ENCODE measurements at places on chromosomes 7 and 10. TPM values are rescaled to one million over a fixed set of nuclear protein-coding genes. Genes with fewer than 3 reads are reported as not detected.
A peak's percentile ranks its signal among the peaks of the same experiment; 100 is the strongest.

DNA sequence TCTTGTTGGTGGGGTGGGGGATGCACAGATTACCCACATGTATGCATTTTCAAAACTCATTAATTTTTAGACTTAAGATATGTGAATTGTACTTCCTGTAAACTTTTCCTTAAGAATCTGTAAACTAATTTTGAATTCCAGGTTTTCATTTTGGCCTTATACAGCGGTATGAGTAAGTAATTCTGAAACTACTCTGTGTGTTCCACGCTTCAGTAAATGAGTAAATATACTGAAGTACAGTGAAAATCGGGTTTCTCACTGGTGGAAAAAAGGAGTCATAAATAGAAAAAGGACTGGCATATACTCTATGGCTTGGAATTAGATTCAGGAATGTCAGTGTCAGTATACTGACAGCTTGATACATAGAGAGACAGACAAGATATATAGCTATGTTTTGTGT lies 72.8 kb downstream of the CTTNBP2 start:
- H3K4me1 ChIP-seq = no peaks in the 10 kb centered on the region
- no peak overlapping the region for H3K4me3 ChIP-seq
- H3K27ac ChIP-seq = no peak overlapping the region
- H3K36me3 ChIP-seq = no peaks in the 10 kb centered on the region
- DNase-seq = no peak

- H3K4me1 ChIP-seq = no peaks in the 10 kb centered on the region
- no peaks in the 10 kb centered on the region for H3K36me3 ChIP-seq
- H3K27me3 ChIP-seq = no peaks in the 10 kb centered on the region
- no peak for DNase-seq
- no peak overlapping the region for H3K27ac ChIP-seq
These were observed 76.6 kb downstream of the DGKB start for GRCh38 chr7:14825912-14826311.

COL26A1 gene
- total RNA-seq = 11.6 TPM

FAS gene
- total RNA-seq = 13.9 TPM

DNA sequence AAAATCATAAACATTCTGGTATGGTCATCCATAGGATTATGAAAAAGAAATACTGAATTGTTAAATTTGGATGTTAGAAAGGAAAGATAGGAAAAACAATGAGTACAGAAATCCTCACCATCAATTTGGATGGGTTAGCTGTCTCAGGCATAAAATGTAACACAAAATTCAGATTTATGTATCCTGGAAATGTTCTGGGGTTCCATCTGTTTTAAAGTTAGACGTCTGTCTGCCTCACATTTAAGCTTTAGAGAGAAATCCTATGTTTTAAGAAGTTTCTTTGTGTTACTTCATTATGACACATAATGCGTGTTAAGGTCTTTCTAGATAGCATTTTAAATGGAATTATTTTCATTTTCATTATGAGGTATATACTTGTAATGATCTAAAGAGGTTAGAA lies 103.5 kb downstream of the REEP3 start:
- no peaks in the 10 kb centered on the region for H3K27me3 ChIP-seq
- H3K36me3 ChIP-seq = no peaks in the 10 kb centered on the region
- H3K27ac ChIP-seq = no peak overlapping the region

GRCh38 chr10:127918572-127918971 lies 11.7 kb downstream of the PTPRE start:
- H3K4me3 ChIP-seq = no peak overlapping the region
- DNase-seq = no peak
- H3K36me3 ChIP-seq = no peaks in the 10 kb centered on the region
- no peaks in the 10 kb centered on the region for H3K27me3 ChIP-seq
- no peak overlapping the region for H3K27ac ChIP-seq

AGMO gene
- 7.3 TPM for total RNA-seq

SLC18A3 gene
- total RNA-seq = 1.4 TPM

- no peak overlapping the region for H3K27ac ChIP-seq
- no peaks in the 10 kb centered on the region for H3K36me3 ChIP-seq
- H3K27me3 ChIP-seq = no peaks in the 10 kb centered on the region
- H3K4me3 ChIP-seq = no peak overlapping the region
- no peaks in the 10 kb centered on the region for H3K4me1 ChIP-seq
These were observed 169.0 kb upstream of the KIAA1217 start for GRCh38 chr10:24039897-24040296.

FXYD4 gene
- not detected for total RNA-seq

- no peak for DNase-seq
- peaks cover 26% of the 10 kb centered on the region for H3K4me1 ChIP-seq
- no peaks in the 10 kb centered on the region for H3K36me3 ChIP-seq
These were observed 9.5 kb upstream of the C10orf95 start for GRCh38 chr10:102460836-102461186.

GRCh38 chr10:86259901-86260562 lies 106.6 kb downstream of the GRID1 start:
- no peak for DNase-seq
- no peaks in the 10 kb centered on the region for H3K36me3 ChIP-seq
- no peak overlapping the region for H3K4me3 ChIP-seq
- H3K27me3 ChIP-seq = peaks cover 13% of the 10 kb centered on the region
- H3K27ac ChIP-seq = no peak overlapping the region

NKX1-2 gene
- total RNA-seq = 2.0 TPM

GRCh38 chr7:82044497-82045080 lies 274.7 kb upstream of the HGF start:
- no peak overlapping the region for H3K4me3 ChIP-seq
- peak; percentile 54 for DNase-seq
- H3K27ac ChIP-seq = no peak overlapping the region
- no peaks in the 10 kb centered on the region for H3K27me3 ChIP-seq
- H3K4me1 ChIP-seq = peaks cover 4% of the 10 kb centered on the region

AZGP1 gene
- total RNA-seq = 52.6 TPM

DNA sequence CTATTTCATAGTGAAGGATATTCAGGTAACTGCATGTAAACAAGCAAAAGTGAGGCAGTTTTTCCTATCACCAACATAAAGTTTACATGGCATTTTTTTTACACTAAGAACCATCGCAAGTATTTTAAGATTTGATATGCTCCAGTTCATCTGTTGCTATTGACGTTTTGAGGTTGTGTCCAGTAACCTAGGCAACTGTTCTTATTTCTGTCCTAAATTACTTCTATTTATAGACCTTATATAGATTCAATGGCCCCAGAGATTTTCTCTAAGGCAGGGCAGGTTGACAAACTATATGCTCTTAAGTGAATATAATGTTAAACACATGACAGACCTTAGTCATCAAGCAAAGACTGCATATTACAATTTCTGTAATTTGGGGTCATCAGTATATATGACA lies 830.2 kb upstream of the LRRTM3 start:
- no peaks in the 10 kb centered on the region for H3K36me3 ChIP-seq
- no peak for DNase-seq
- no peak overlapping the region for H3K27ac ChIP-seq
- no peaks in the 10 kb centered on the region for H3K27me3 ChIP-seq
- no peak overlapping the region for H3K4me3 ChIP-seq

GRCh38 chr10:89588671-89589070 lies 53.3 kb upstream of the SLC16A12 start:
- H3K27ac ChIP-seq = peak overlapping the region; percentile 12
- H3K36me3 ChIP-seq = no peaks in the 10 kb centered on the region
- DNase-seq = no peak
- no peak overlapping the region for H3K4me3 ChIP-seq
- peaks cover 8% of the 10 kb centered on the region for H3K4me1 ChIP-seq
- no peaks in the 10 kb centered on the region for H3K27me3 ChIP-seq

FGL2 gene
- 0.80 TPM for total RNA-seq

DNA sequence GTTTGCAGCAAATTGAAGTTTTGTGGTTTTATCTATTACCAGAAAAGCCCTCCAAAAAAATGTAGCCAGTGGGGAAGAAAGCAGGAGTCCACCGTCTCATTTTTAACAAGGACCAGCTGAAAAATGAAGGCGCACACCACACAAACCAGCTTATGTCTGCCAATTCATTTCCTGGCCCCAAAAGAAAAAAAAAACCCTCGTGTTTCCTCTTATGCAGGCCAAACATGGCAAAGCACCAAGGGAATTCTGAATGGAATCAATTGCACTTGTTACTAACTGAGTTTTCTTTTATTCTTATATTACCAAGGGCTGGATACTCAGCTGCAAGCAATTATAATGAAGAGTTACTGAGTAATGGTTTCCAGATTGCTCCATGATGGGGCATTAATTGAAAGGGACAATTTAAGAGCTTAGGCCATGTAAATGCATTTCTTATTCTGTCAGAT lies 428.3 kb upstream of the NPVF start:
- DNase-seq = peak; percentile 55
- H3K4me3 ChIP-seq = no peak overlapping the region
- peak overlapping the region; percentile 48 for H3K27ac ChIP-seq
- H3K36me3 ChIP-seq = no peaks in the 10 kb centered on the region
- H3K27me3 ChIP-seq = no peaks in the 10 kb centered on the region
- peaks cover 21% of the 10 kb centered on the region for H3K4me1 ChIP-seq

DNA sequence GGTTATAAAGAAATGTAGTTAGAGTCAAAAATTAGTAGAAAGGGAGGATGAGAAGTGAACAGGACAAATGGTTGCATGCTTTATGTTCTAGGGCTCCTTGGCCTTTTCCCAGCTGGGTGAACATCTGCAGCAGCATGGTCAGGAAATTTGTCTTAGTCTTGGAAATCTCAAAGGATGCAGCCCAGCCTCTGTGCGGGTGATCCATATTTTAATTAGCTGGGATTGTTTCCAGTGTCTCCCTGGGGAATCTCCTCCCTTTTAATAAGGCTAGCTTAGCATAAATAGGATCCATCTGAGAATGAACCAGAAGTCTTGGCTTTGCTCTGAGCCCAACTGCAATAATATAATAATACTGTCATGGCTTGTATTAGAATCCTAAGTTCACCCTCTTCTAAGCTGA lies 198.3 kb downstream of the PRKG1 start:
- no peak for DNase-seq
- H3K27me3 ChIP-seq = no peaks in the 10 kb centered on the region
- H3K4me1 ChIP-seq = no peaks in the 10 kb centered on the region
- no peak overlapping the region for H3K27ac ChIP-seq
- H3K4me3 ChIP-seq = no peak overlapping the region
- no peaks in the 10 kb centered on the region for H3K36me3 ChIP-seq

DNA sequence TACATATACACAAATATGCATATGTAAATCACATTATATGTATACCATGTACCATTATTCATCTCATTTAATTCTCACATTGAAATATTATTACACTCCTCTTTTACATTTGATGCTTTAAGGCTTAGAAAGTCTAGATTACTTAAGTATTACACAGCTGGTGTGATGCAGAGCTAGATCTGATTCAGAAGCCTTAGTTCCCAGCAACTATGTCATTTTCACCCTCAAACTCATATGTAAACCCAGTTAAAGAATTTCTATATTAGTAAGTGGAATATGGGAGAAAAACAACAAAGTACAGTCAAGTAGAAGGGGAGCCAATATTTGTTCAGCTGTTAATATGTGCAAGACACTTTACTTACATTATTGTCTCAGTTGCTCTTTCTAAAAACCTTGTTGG lies 74.3 kb upstream of the CSTF2T start:
- no peaks in the 10 kb centered on the region for H3K27me3 ChIP-seq
- no peaks in the 10 kb centered on the region for H3K4me1 ChIP-seq
- no peak overlapping the region for H3K27ac ChIP-seq
- H3K36me3 ChIP-seq = no peaks in the 10 kb centered on the region
- DNase-seq = no peak
- H3K4me3 ChIP-seq = no peak overlapping the region

NANOS1 gene
- total RNA-seq = 4.5 TPM

DNA sequence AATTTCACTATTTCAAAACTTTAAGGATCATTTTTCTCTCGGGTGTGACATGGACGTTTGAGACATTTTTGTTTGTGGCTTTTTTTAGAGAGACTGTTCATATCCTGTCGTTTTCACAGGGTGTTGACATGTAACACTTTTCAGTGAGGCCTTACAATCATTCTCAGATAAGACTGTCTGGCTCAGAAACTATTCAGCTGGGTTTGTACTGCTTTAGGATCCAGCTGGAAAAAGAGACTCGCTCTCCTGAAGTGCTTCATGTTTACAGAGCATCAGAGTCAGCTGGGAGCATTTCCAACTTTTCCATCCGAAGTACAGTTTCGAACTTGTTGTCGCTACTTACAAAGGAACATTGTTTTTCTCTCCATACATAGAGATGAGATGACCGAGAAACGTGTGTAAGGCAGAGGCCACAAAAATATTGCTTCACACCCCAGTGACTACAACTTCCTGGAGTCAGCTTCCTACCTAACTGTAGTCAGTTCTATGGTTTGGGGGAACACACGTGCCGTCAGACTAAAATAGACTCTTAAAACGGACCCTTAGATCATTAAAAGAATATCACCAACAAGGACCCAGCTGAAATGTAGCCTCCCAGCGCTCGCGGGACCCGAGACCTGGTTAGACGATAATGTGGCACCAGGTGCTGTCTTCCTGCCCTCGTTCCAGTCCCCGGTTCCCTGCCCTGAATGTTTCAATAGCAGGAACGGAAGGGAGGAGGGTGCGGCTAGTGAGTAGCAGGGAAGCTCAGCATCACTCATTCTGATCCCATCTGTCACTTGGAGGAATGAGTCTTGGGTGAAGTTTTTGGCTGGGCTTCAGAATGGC lies 78.0 kb downstream of the MKI67 start:
- no peak overlapping the region for H3K4me3 ChIP-seq
- H3K27ac ChIP-seq = peak overlapping the region; percentile 77
- no peaks in the 10 kb centered on the region for H3K27me3 ChIP-seq
- DNase-seq = peak; percentile 39

GRCh38 chr7:106999023-106999422 lies 45.5 kb upstream of the PRKAR2B start:
- H3K36me3 ChIP-seq = no peaks in the 10 kb centered on the region
- H3K27me3 ChIP-seq = no peaks in the 10 kb centered on the region
- no peaks in the 10 kb centered on the region for H3K4me1 ChIP-seq

SPOCK2 gene
- 3.0 TPM for total RNA-seq

KEL gene
- 22.4 TPM for total RNA-seq

DNA sequence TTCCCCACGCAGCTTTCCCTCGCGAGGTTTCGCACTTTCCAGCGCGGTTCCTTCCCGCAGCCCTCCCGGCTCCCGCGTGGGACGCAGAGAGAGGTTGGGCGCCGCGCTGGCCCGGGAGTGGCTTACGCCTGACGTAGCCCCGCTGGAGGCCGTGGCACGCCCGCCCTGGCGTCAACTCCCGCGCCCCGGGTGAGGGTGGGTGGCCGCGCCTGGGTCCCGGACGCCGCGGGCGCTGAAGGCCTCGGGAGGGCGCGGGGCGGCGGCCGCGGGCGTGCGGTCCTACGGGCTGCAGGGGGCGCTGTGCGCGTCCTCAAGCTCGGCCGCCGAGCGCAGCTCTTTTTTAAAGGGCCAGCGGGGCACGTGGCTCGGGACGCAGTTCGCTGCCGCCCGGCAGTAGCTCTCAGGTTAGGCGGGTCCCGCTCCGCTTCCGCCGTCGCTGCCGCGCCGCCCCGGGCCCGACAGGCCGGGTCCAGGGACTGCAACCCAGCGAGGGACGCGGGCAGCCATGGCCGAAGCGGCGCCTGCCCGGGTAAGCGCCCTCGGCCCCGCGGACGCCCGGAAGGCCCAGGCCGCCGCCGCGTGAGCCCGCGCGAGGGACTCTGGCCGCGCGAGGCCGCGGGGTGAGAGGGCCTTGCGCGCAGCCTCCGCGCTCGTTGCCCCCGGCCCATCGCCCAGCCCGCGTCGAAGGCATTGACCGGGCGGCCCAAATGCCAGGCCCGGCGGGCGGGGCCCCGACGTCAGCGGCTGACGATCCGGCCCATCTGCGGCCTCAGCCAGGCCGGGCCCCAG lies at the start of gene ZNF783:
ZNF783 (plus strand) TSS at position 368 of the 789 bp plus-strand sequence; CDS start at position 506, 138 bp downstream.
- peak; percentile 95 for DNase-seq
- H3K36me3 ChIP-seq = no peaks in the 10 kb centered on the region
- H3K4me3 ChIP-seq = peak within 1 kb of the TSS; percentile 78
- peak within 1 kb of the TSS; percentile 87 for H3K27ac ChIP-seq

- no peaks in the 10 kb centered on the region for H3K4me1 ChIP-seq
- H3K27ac ChIP-seq = no peak overlapping the region
- no peaks in the 10 kb centered on the region for H3K27me3 ChIP-seq
- H3K4me3 ChIP-seq = no peak overlapping the region
- no peaks in the 10 kb centered on the region for H3K36me3 ChIP-seq
These were observed 430.2 kb downstream of the INHBA start for GRCh38 chr7:41272664-41273063.
